ENCODE measurements at places on chromosomes 5 and 9. TPM values are rescaled to one million over a fixed set of nuclear protein-coding genes. Genes with fewer than 3 reads are reported as not detected.

The TUSC1 gene
- 6.8 TPM for total RNA-seq

The CER1 gene
- not detected for total RNA-seq

The PHYKPL gene
- total RNA-seq: 10.1 TPM

The OLFM1 gene
- 11.5 TPM for total RNA-seq

The MARVELD2 gene
- 2.6 TPM for total RNA-seq

The IFT74 gene
- 14.8 TPM for total RNA-seq

The ERAP2 gene
- total RNA-seq: 1.2 TPM

All from A549 treated with DMSO at 1 μM for 4 hours (cell line).